ENCODE measurements at places on chromosomes 2 and 18.

DNA sequence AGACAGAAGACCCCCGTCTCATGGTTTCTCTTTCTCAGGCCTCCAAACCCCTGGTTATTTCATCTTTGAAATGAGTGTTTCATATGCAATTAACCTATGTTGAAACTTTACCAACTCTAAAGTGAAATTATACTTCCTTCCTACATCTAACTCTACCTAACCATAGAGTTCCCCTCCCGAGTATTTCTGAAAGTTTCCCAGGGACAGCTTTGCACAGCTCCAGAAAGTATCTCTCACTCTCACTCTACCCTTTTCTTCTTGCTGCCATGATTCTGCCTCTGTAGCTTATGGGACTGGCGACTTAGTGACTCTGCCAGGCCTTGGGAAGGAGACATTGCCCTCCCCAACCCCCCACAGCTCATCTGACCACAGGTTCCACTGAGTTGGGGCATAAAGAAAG is 107.9 kb downstream of the B3GNT2 start:
- no peak for DNase-seq

DNA sequence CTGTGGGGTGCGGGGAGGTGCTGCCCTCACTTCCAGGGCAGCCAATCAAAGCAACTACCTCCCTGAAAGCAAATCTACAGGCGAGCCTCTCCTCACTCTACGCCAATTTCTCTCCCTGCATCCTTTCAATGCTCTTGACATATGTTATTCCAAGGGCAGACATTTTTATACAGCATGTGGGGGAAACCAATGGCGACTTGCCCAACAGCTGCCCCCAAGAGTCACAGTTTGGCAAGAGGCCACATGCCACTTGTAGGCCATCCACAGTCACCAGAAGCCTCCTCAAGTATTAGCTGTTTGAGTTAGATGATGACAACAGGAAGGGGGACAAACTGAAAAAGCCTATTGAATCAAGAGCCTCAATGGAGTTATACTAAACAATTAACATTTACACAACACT is 114.6 kb downstream of the MYO5B start:
- DNase-seq = no peak

- DNase-seq = no peak
These were observed 58.2 kb downstream of the MYO1B start for GRCh38 chr2:191303140-191304005.

GRCh38 chr2:171399292-171399691 is 34.5 kb downstream of the METTL8 start:
- no peak for DNase-seq

DNA sequence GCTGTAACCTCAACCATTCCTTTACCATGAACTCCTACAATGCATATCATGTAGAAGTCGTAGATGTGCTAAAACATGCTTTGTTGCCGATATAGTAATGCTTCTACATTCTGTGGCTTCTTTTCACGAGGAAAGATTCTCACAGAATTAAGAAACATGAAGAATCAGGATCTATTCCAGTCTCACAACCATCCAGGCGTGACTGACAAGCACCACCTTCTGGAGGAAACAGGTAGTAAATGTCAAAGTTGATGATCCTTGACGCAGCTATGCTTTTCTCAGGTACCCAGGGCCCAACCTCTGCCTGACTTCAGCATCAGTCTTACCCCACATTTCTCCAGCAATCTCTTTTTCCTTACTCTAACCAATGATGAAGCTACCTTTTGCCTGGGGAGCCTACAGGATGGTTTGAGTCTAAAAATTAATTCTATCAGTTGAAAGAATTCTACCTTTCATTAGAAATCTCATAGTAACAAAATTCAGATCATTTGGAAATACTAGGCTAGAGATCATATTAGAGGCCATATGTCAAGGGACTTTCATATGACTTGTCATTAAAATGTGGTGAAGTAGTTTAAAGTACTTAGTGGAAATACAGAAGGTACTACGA is 123.3 kb upstream of the RND3 start:
- DNase-seq = peak; percentile 55

- no peak for DNase-seq
These were observed 128.3 kb downstream of the LRRC30 start for GRCh38 chr18:7358989-7359726.

- no peak for DNase-seq
These were observed 1.1 kb upstream of the EPC2 start for GRCh38 chr2:148643421-148643820.

DNA sequence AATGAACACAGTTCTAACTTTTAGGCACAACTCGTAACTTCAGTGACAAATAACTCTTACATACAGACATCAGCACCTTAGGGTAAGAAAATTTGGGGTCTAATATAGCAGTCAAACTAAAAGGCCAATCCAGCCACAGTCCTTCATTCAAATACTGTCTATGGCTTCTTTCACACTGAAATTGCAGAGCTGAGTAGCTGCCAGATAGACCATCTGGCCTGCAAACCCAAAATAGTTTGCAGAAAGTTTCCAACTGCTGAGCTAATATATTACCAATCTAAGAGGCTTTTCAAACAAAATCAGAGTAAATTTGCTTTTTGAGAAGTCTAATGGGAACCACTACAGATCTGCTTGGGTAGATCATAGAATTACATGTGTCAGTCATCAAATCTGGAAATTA is 183.4 kb downstream of the GALR1 start:
- no peak for DNase-seq

GRCh38 chr2:112880696-112881095 is 30.3 kb upstream of the IL37 start:
- no peak for DNase-seq

GRCh38 chr18:7856733-7857132 is 289.6 kb downstream of the PTPRM start:
- no peak for DNase-seq

- no peak for DNase-seq
These were observed 11.9 kb downstream of the NR4A2 start for GRCh38 chr2:156320486-156321098.

GRCh38 chr18:79756143-79756500 is 41.6 kb upstream of the KCNG2 start:
- DNase-seq = no peak

GRCh38 chr18:69838620-69839411 is 108.9 kb downstream of the CD226 start:
- peak; percentile 49 for DNase-seq

DNA sequence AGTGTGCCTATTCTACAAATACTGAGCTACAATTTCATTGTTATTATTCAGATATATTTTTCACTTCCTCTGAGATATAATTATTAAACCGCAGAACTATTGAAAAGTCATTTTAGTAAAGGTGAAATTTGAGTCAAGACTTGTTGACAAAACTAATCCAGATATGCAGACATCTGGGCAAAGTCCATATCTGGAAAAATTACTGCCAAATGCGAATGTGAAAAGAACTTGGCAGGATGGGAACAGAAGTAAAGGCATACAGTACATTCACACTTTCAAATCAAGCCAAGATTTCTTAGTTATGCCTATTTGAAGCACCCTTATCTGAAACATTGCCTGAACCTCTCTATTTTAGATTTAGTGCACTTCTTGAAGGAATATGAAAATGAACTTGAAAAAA is 923.6 kb downstream of the CCDC85A start:
- no peak for DNase-seq

- DNase-seq = no peak
These were observed 22.8 kb downstream of the PER2 start for GRCh38 chr2:238265605-238266004.

- no peak for DNase-seq
These were observed 208.1 kb downstream of the EN1 start for GRCh38 chr2:118639371-118639770.

DNA sequence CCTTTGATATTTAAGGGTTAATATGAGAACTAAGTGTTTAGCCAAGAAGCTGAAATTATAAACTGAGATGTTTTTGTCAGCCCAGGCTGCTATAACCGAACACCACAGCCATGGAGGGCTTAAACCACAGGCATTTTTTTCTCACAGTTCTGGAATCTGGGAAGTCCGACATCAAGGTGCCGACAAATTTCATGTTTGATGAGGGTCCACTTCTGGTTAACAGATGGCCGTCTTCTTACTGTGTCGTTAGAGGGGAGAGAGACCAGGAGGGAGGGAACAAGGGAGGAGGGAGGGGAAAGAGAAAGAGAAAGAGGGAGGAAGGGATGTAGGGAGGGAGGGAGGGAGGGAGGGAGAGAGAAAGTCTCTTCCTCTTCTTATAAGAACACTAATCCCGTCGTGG is 6.5 kb upstream of the CNDP2 start:
- DNase-seq = no peak

GRCh38 chr18:79133724-79134123 is 64.5 kb downstream of the ATP9B start:
- no peak for DNase-seq

GRCh38 chr18:42229211-42230210 is 274.5 kb downstream of the PIK3C3 start:
- no peak for DNase-seq

- no peak for DNase-seq
These were observed 48.4 kb downstream of the MTERF4 start for GRCh38 chr2:241053576-241054251.

- no peak for DNase-seq
These were observed 505.8 kb upstream of the NRP2 start for GRCh38 chr2:205176546-205176945.

GRCh38 chr2:14428056-14428455 is 204.5 kb upstream of the LRATD1 start:
- DNase-seq = no peak

GRCh38 chr2:69169655-69170389 is 156.8 kb downstream of the ANTXR1 start:
- no peak for DNase-seq

DNA sequence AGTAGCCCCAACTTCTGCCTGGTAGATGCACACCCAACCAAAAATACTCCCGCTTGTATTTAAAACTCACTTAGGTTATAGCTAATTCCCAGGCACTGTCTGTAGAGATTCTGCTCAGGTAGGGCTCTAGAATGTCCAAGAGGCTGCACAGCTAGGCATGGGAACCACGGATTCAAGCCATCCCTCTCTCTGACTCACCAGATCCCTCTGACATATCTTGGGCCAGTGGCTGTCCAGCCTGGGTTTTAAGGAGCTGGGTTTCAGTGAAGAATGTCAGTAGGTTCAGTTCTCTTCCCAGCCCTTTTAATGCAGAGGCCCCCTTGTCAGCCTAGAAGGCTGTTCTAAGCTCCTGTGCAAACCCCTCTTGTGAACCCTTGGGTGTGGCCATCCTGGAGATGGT is 15.9 kb upstream of the IL1R1 start:
- no peak for DNase-seq

DNA sequence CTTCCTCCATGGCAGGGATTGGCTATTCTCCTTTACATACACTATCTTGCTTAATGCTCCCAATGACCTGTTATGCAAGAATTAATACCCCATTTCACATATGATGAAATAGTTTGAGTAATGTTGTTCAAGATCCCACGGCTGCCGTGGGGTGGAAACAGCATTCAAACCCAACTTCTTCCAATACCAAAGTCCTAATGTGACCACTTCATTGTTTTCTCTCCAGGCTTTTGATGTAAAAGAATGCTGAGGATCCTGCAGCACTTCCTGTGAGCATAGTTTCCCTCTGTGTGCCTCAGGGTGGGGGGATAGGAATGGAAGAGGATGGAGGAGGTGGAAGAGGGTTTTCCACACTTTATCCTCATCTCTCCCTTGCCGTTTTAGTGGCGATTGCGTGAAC is 199.4 kb downstream of the IRS1 start:
- DNase-seq = no peak

DNA sequence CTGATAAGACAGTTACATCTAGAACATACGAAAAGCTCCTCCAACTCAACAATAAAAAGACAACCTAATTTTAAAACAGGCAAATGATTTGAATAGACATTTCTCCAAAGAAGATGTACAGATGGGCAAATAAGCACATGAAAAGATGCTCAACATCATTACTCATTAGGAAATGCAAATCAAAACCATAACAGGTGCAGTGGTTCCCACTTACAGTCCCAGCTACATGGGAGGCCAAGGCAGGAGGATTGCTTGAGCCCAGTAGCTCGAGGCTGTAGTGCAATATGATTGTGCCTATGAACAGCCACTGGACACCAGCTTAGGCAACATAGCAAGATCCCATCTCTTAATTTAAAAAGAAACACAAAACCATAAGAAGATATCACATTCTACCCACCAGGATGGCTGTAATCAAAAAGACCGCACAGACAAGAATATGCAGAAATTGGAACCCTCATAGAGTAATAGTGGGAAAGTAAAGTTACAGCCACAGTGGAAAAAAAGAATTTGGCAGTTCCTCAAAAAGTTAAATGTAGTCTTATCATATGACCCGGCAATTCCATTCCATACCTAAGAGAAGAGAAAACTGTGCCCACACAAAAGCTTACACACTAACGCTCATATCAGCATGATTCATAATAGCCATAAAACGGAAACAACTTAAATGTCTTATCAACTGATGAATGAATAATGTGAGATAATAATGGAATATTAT is 30.5 kb upstream of the ARMC9 start:
- no peak for DNase-seq

GRCh38 chr2:242015108-242016065 is 145.9 kb downstream of the RTP5 start:
- no peak for DNase-seq

GRCh38 chr18:8662560-8663255 is 42.6 kb upstream of the MTCL1 start:
- DNase-seq = no peak

DNA sequence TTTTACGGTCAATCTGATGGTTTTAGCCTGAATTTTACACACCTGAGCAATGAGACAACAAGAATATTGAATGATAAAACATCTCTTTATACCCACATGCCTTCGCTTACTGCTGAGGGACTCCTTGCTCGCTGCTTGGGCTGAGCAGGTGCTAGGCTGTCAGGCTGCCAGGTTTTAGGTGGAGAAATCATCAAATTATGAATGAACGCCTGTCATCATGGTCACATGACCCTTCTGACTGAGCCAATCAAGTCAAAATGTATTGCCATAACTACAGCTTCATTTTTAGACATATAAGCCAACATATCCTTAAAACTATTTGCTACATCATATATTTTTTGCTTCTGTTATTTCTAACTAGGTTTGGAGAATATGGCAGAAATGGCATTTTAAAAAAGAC is 274.0 kb downstream of the LNPK start:
- no peak for DNase-seq

GRCh38 chr18:63505566-63506335 is 29.0 kb downstream of the SERPINB5 start:
- DNase-seq = peak; percentile 48

DNA sequence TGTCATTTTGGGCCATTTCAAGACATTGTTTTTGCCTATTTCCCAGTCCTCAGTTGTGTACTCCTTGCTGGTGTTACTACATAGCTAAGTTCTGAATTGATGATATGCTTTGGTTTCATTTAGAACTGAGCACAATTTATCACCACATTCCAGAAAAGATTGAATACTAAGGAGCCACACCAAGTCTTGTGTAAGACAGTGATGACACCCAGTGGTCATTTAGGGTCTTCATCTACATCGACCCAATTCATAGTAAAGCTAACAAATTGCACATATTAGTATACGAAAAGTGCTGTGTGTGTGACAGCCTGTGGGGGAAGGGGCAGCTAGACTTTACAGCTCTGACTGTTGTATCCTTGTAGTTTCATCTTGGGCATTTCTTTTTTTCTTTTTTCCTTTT is 10.9 kb upstream of the DLX2 start:
- no peak for DNase-seq

GRCh38 chr2:149594411-149594810 is 6.8 kb upstream of the MMADHC start:
- no peak for DNase-seq
